ENCODE measurements at places on chromosomes 7 and 10.

DNA sequence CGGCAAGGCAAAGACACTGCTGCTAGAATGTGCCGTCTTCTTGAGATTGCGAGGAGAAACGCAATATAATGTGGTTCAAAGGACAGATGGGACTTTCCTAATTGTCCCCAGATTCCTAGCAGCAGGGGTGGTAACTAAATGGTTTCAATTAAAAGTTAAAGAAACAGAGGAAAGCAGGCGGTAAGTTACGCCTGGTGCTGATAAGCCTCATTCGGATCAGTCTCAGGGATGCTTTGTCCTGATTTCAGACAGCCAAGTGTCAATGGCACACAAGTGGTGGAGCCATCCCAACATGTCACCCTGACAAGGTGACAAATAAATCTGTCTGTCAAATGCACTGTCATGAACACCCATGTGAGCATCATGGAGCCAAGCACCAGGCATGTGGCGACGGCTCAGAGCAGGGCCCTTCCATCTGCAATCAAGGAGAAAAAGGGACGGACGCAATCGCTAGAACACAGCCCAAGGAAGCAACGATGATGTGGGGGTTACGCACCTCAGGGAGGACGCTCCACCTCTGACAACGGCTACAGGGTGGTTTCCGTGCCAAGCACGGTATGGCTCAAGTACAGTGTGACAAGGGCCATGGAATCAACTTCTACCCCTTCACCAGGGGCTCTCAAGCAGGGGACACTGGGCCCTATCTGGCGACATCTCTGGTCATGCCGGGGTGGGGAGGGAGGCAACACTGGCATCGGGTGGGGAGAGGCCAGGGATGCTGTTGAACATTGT lies 66.2 kb downstream of the CTBP2 start:
- no peak for DNase-seq

DNA sequence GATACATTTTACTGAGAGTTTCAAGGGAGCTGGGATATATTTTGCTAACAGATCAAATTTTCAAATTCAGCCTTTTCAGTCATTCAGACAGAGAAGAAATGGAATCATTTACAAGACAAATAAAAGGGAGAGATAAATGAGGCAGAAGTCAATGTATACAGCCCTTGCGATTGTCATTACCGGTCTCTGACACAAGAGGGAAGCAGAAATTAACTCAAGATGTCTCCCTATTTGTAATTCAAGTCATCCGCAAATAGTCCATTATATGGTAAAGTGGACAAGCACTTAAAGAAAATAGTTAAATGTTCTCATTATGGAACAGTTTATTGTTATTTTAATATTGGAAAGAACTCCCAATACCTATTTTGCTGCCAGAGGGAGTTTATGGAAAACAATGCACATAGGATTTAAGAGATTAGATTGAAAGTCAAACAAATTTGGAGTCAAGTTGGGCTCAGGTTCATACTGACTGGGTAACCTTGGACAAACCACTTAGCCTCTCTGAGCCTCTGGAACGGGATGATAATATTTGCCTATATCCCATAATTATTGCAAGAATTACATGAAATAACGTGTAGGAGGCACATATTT lies 89.3 kb upstream of the PRKCQ start:
- DNase-seq, result no peak

DNA sequence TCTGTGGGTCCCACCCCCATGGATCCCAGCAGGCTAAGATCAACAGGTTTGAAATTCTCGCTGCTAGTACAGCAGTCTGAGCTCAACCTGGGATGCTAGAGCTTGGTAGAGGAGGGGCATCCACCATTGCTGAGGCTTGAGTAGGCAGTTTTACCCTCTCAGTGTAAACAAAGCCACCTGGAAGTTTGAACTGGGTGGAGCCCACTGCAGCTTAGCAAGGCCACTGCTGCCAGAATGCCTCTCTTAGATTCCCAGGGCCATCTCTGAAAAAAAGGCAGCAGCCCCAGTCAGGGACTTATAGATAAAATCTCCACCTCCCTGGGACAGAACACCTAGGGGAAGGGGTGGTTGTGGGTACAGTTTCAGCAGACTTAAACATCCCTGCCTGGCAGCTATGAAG lies 190.0 kb upstream of the CACNA2D1 start:
- DNase-seq, result no peak

- no peak for DNase-seq
Measured at GRCh38 chr7:33590916-33591315, 314.4 kb upstream of the BMPER start.

DNA sequence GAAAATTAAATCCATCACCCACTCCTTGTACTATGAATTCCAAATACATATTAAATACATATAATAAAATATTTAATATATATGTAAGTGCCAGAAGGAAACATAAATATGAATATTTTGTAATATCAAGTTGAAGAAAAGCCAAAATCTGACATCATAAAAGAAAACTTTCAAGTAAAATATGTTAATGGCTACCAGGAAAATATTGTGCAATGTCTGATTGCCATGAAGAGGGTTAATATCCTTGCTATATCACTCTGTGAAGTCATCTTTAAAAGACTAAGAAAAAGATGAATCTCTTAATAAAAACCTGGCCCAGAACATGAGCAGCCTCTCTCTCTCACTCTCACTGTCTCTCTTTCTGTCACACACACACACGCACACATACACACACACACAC lies 130.2 kb downstream of the EGFR start:
- DNase-seq, result no peak

- no peak for DNase-seq
Measured at GRCh38 chr7:29418651-29419050, 145.0 kb upstream of the PRR15 start.

DNA sequence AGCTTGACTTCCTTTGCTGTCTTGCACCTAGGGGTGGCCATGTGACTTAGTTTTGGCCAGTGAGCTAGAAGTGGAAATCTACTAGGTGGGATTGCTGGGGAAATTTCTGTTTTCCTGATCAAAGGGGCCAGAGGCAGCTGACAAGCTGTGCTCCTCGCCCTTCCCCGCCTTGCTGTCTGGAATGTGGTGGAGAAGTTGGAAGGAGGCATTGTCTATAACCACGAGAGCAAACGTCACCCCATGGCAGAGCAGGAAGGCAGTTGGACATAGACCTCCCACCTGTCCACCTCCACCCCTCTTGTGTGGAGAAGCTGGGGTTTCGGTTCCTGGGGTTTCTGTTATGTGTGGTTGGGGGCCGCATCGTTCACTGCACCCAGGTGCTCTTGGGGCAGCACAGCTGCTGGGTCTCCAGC lies 7.3 kb downstream of the SFRP5 start:
- DNase-seq, result no peak

DNA sequence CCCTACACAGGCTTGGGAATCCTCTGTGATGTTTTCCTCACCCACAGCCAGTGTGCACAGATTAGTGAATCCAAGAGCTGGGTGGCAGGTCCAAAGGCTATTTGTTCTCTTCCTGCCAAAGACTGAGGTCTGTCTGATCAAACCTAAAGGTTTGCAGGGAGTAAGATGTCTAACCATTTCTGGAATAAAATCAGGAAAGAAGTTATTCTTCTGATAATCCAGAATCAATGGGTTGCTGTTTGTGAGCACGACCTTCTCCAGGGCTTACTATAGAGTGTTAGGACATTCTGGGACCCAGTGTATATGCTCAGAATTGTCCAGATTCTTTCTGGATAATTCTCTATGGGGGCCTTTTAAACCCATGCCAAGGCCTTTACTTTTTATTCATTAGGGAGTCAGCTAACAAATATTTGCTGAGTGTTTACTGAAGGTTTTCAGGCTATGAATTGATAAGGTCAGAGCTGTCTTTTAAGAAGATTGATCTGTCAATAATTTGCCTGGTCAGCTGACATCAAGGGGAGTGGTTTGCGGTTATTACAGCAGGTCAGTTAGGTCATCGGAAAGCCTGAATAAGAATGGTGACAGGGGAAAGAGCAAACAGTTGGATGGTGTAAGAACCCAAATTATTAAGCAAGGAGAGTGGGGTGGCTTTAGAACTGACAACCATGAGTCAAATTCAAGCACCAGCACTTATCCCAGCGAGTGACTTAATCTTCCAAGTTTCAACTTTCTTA lies 7.5 kb upstream of the TECTB start:
- DNase-seq, result no peak

- no peak for DNase-seq
Measured at GRCh38 chr10:13823096-13823708, 236.4 kb downstream of the PRPF18 start.

GRCh38 chr10:14707481-14707880 lies 67.2 kb downstream of the FAM107B start:
- DNase-seq, result no peak

DNA sequence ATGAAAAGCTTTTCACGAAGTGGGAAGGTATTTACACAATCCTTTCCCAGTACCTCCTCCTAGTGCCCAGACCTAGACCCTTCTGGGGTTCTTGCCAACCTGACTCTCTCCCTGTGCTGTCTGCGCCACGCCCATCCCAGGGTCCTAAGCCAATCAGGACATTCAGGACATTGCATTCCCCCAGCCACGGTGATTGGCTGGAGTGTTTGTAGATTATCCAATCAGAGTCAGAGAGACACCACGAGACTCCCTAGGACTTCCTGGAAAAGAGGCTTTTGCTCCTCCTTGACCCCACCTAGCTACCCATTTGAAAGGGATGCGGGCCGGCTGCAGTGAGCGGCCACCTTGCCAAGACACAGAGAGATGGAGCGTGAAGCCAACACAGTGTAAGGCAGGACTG lies 3.5 kb upstream of the GDF2 start:
- no peak for DNase-seq

- DNase-seq, result no peak
Measured at GRCh38 chr7:105493923-105494315, 28.2 kb downstream of the PUS7 start.

GRCh38 chr10:86168256-86168655 lies 198.3 kb downstream of the GRID1 start:
- no peak for DNase-seq

DNA sequence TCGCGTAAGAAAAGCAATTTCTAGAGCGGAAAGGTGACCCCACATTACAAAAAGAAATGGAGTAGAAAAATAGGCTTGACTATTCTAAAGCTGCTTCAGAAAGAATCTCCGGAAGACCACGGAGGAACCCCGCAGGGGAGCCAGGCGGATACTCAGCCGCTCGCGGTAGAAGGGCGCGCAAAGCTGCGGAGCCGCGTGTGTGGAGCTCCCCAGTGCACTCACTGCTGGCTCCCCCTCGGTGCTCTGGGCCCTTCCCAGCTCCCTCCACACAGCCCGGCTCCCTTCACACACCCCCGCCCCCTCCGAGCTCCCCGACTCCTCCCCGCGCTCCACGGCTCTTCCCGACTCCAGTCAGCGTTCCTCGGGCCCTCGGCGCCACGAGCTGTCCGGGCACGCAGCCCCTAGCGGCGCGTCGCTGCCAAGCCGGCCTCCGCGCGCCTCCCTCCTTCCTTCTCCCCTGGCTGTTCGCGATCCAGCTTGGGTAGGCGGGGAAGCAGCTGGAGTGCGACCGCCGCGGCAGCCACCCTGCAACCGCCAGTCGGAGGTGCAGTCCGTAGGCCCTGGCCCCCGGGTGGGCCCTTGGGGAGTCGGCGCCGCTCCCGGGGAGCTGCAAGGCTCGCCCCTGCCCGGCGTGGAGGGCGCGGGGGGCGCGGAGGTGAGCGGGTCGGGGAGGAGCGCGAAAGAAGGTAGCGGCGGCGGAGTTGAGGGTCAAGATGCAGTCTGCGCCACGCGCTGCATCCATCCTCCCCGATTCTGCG lies at the start of gene STEAP2:
STEAP2 (plus strand) TSS at position 350 of the 758 bp plus-strand sequence. CDS start 13,343 bp downstream, outside the sequence.
- DNase-seq, result peak; percentile 42

DNA sequence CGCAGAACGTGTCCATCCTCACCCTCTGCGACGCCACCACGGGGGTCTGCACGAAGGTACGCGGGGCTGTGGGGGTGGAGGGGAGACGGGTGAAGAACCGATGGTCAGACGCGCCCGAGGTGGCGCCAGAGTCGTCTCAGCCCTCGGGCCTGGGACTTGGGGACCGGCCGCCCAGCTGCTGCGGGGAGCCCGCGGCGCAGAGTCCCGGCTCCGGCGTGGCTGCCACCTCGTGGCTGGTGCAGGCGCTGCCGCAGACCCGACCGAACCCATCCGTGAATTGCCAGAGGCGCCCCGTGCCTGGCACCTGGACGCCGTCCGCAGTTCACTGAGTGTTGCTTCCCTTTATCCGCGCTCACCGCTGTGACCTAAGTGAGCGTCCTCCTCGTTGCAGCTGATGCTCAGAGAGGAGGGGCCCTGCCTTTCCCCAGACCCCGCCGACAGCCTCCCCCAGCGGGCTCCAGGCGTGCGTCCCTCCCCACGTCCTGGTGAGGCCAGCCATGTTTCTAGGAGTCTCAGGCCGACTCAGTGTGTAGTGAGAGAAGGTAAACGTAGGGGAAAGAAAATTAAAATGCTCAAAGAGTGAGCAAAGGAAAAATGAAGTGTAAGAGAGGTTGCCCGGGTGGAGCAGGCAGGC lies 208.7 kb downstream of the PAXIP1 start:
- no peak for DNase-seq

- no peak for DNase-seq
Measured at GRCh38 chr10:12063483-12063818, 5.3 kb upstream of the DHTKD1 start.

- no peak for DNase-seq
Measured at GRCh38 chr7:17787257-17787656, 153.0 kb downstream of the SNX13 start.

DNA sequence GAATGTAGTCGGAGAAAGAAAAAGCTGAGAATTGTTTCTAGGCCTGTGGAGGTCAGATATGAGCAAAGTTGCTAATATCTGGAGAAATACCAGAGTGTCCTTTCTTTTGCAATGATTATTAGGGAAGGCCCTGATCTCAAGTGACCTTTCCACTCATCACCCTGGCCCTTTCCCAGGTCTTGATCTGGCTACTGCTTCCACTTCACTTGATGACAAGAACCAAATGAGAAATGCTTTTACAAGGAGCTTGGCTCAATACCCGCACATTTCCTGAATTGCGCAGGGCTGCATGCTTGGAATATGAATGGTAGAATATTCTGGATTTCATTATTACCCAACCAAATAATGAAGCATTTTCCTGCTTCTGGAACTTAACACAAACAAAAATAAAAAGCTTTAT lies 104.6 kb downstream of the ITGB8 start:
- DNase-seq, result peak; percentile 63

DNA sequence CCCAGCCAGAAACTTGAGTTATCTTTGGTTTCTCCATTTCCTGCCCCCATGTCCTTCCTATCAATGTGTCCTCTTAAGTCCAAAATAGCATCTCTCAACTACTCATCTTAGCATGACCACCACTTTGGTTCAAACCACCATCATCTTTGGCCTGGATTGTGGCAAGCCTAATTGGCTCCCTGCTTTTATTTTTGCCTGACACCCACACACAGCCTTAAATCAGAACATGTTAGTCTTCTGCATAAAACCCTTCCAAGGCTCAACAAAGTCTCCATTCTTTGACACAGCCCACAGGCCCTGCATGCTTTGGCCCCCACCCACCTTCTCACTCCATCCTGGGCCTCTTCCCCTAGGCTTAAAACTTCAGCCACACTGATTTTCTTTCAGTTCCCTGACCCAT lies 2.0 kb upstream of the TSPAN14 start:
- no peak for DNase-seq

DNA sequence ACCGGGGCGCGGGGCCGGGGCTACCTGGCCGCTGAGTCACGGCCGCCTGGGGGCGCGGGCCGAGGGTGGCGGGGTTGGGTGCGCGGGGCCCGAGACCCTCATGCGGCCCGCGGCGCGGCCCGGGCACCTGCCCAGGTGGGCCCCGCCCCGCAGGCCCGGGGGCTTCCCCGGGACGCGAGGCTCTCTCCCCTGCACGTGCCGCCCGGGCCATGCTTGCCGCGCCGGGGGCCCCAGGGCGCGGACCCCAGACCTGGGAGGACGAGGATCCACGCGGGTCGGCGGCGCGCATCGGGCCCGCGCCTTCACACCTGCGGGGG lies 402 bp downstream of the MAFK start:
- no peak for DNase-seq

Data from omental fat pad (tissue), 4 donors.